ENCODE measurements at places on chromosomes 5 and 9.

DNA sequence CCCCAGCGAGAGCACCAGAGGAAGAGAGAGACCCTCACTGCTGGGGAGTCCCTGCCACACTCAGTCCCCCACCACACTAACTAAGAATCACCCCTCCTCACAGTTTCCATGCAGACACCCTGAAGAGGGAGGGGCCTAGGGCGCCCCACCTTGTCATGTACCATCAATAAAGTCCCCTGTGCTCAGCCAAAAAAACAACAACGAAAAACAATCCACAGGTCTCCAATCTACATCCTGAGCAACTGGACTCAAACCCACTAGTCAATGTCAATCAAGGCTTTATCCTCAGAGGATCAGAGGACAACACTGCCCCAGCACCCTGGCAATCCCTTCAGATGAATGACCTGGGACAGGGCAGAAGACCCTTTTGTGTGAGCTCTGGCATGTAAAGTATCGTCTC, 210.1 kb upstream of the MSX2 start:
- DNase-seq = no peak

DNA sequence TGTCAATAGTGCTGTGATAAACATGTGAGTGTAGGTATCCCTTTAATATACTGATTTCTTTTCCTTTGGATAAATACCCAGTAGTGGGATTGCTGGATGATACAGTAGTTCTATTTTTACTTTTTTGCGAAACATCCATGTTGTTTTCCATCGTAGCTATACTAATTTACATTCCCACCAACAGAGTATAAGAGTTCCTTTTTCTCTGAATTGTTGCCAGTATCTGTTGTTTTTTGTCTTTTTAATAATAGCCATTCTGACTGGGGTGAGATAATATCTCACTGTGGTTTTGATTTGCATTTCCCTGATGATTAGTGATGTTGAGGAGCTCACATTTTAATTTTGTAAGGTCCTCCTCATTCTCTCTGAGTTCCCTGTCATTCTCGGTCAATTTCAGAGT, 71.1 kb upstream of the NFIL3 start:
- DNase-seq = no peak

- DNase-seq = no peak
Measured at GRCh38 chr5:67305913-67306710, 109.5 kb upstream of the CD180 start.

- no peak for DNase-seq
Measured at GRCh38 chr9:98724810-98725530, 16.2 kb upstream of the GABBR2 start.

DNA sequence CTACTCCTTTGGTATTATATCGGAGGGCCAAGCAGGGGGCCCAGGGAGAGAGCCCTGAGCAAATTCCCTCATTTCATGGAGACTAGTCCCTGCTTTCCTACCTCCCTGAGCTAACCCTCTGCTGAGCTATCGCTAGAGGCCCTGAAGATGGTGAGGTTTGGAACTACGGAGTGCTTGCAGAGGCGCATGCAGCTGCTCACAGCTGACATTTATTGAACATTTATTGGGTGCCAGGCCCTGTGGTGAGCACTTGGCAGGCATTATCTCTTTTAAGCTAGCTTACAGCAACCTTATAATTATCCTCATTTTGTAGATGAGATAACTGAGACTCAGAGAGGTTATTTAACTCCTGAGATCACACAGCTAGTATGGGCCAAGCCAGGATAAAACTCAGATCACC, 9.8 kb downstream of the FAT2 start:
- DNase-seq = no peak
